AG04449 (cell line): ENCODE measurements at places on chromosomes 12 and 14.

DNA sequence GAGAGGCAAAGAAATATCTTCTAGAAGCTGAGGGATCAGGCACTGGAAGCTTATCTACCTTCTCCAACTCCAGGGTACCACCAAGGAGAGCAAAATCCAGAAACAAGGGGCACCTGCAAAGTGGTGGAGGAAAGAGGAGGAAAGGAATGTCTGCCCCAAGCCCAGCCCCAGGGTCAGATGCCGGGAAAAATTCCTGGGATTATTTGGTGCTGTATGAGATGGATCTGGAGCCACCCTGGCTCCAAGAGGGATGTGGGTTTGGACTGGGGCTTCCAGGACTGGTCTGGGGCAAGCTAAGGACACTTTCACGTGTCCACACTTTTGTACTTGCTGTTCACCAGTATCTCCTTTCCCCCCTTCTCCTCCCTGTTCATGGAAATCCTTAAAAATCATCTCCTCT is 69.8 kb downstream of the DPF3 start:
- DNase-seq = no peak

GRCh38 chr14:89146274-89146673 is 270.8 kb downstream of the FOXN3 start:
- no peak for DNase-seq

DNA sequence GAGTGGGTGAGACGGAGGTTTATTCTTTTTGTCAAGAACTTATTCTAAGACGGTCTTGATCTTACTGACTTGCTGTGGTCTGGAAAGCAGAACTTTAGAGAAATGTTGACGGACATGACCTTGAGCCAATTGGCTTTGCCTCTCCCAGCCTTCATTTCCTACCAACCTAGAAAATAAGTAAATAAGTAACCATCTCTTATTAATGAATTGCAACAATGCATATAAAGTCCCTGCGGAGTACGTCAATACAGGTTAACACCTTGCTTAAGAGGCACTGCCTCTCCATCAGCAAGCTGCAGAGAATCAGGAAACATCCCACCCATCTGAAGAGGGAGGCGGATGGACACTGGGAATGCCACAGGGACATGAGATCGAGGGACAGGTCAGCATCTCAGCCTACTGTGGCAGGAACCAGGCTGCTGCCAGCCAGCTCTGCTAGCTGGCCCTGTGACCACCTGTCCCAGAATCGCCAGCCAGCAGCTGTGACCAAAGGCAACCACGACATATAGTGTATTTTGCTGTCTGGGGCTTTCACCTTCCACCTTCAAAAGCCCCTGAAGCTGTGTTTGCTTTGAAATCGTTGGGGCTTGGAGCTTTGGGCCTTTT is 208.3 kb downstream of the BCL11B start:
- DNase-seq = no peak

DNA sequence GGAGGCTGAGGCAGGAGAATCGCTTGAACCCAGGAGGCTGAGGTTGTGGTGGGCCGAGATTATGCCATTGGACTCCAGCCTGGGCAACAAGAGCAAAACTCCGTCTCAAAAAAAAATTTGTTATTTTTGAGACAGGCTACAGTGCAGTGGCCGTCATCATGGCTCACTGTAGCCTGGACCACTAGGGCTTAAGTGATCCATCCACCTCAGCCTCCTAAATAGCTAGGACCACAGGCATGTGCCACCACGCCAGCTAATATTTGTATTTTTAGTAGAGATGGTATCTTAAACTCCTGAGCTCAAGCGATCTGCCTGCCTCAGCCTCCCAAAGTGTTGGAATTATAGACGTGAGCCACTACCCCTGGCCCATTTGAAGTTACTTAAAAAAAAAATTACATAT is 966 bp upstream of the PCBP2 start:
- no peak for DNase-seq

DNA sequence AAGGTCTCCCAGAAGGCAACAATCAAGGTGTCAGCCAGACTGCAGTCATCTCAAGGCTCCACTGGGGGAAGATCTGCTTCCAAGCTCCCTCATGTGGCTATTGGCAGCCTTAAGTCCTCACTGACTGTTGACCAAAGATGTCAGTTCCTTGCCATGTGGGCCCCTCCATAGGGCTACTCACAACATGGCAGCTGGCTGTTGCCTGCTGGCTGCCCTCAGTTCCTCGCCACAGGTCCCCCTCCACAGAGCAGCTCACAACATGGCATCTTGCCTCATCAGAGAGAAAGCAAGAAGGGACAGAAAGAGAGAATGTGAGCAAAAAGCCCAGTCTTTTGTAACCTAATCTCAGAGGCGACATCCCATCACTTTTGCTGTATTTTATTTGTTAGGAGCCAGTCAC is 34.4 kb upstream of the EGLN3 start:
- DNase-seq = no peak

GRCh38 chr12:10717410-10717809 is 5.7 kb downstream of the YBX3 start:
- no peak for DNase-seq

- DNase-seq = no peak
Measured at GRCh38 chr12:107600581-107601144, 84.9 kb upstream of the PWP1 start.

DNA sequence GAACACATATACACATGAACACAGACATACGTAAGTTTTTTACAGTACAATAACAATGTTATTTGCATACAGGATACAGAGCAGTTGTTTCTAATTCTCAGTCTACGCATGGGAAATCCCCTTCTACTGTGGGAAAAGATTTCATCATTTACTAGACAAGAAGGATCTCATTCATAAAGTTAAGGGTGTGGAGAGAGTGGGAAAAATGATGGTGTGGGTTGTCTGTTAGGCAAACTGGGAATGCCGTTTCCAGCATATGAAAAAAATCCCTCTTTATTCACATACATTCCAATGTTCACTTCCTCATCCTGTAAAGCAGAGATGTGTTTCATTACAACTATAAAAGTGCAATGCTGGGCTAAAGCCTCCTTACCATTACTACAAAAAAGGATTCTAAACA is 120.9 kb downstream of the SINHCAF start:
- DNase-seq = peak; percentile 19

- no peak for DNase-seq
Measured at GRCh38 chr12:71694099-71694820, 8.4 kb downstream of the TMEM19 start.
